Fibroblast of skin of right quadriceps (primary cell): ENCODE measurements at places on chromosomes 5 and 9.
A peak's percentile ranks its signal among the peaks of the same experiment; 100 is the strongest.

GRCh38 chr5:39946356-39947045, 521.7 kb upstream of the DAB2 start:
- no peak for DNase-seq

DNA sequence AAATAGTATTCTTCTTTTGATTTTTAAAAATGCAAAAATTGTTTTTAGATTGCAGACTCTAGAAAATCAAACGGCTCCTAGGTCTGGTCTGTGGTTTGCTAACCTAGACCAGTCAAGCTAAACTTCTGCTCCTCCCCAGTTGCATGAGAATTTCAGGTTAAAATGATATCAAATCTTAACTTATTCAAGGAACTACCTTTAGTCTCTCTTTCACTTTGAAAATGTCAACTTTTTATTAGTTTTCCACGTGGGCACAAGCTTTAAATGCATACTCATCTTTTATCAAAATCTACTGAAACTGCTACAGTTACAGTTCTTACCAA, 8.8 kb downstream of the CAMK4 start:
- DNase-seq: no peak

DNA sequence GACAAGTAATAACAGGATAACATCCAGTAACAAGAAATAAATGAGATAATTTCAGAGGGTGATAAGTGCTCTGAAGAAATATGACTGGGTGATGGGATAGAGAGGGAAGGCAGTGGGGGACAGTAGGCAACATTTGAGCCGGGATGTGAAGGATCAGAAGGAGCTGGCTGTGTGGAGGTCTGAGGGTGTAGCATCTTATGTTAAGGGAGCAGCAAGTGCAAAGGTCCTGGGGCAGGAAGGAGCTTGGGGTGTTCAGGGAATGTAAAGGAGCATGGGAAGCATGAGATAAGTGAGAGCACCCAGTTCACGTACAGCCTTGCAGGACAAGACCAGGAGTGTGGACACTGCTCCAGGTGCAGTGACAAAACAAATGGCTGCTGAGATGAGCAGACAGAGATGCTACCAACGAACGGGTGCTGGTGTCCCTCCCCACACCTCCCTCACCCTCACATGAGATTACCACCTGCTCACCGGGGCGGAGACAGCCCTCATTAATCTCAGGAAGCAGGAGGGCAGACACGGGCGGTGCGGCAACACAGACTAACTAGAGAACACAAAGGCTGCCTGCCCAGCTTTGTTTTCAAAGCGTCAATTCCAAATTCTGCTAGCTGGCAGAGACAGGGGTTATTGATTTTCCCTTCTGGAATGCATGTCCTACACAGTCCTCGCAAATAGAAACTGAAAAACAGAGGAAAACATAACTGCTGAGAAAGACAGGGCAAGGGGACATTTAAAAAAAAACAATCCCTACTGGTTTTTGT, 298.1 kb upstream of the PANK3 start:
- no peak for DNase-seq

- DNase-seq: no peak
Observed at GRCh38 chr9:4422495-4422894, 67.8 kb upstream of the SLC1A1 start.

DNA sequence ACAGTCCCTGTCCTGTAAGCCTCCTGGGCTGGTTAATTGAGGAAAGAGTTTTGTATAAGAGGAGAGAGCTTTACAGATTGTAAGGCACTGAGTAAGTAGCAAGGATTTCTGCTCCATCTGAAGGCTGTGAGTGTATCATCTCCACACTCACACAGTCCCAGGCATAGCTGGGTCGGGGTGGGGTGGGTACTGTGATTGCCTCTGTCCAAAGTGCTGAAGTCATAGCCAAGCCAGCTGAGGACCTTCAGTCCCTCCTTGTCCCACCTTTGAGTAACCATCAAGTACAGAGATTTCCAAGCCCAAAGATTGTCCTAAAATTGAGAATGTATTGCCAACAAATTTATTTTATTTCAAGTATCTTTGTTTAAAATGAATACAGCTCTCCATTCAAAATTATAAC, 5.5 kb upstream of the DNAJB5 start:
- peak; percentile 46 for DNase-seq

DNA sequence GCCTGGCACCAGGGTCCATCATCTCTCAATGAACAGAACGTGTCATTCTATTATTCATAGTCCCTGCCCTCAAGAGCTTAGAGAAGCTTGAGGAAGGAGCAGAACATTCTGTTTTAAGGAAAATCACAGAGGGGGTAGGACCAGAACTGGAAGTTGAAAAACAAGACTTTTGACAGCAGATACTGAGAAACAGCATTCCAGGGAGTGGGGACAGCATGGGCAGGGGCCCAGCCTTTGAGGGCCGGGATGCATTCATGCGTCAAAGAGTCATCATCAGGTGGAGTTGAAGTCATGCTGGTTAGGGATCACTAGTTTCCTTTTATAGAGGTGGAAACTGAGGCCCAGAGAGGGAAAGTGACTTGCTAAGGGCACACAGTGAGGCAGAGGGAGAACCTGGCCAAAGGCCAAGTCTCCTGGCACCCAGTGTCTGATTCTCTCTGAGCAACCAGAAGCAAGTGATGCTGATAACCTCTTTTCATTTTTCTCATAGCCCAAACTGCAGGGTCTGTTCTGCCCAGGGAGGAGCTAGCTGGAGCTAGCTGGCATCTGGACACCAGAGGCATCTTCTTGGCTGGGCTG, 41.5 kb upstream of the STXBP1 start:
- DNase-seq: no peak

- DNase-seq: no peak
Observed at GRCh38 chr5:149807176-149807575, 77.1 kb downstream of the PPARGC1B start.

DNA sequence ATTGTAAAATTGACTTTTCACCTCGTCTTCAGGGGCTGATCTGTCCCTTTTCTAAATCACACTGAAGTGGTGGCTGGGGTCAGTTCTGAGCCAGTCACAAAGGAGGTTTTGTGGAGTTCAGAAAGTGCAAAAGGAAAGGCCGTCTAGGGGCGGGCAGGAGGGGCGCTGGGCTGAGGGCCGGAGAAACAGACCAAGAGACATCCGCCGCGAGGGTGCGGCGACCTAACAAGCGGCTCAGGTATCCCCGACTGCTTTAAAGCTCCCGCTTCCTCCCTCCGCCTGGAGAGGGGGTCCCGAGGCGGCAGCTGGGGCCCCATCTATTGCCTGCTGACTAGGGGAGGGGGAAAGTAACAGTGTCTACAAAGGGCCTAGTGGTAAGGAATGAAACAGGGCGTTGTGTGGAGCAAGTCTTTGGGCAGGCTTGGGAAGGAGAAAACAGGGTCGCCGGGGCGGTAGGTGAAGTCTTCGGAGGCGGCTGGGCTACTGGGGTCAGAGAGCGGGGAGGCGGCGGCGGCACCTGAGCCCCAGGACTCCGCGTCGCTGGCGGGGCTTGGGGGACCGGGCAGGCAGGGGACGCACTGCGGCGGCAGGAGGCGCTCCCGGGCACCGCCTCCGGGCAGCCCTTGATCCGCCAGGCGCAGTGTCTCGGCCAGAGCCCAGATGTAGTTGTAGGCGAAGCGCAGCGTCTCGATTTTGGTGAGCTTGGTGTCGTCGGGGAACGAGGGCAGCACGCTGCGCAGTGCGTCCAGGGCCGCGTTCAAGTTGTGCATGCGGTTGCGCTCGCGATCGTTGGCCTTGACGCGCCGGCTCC, 950 bp downstream of the NEUROG1 start:
- DNase-seq: no peak

DNA sequence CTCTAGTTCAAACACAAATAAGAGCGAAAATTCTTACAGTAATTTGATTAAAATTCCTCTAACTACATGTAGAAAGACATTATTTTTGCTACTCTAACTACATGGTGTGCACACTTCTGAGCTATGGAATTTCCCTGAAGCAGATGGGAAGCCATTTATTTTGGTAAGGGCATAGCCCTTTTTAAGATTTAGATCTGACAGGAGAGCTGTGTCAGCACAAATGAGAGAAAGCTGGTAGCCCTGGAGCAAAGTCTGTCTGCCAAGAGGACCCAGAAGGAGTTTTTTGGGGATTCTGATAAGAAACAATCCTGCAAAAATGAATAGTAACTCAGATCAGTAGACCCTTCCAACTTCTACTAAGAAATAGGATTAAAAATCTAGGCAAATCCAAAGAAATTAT, 595.9 kb upstream of the MEF2C start:
- no peak for DNase-seq

GRCh38 chr9:132160802-132161742, 786 bp upstream of the NTNG2 start:
- peak; percentile 68 for DNase-seq

DNA sequence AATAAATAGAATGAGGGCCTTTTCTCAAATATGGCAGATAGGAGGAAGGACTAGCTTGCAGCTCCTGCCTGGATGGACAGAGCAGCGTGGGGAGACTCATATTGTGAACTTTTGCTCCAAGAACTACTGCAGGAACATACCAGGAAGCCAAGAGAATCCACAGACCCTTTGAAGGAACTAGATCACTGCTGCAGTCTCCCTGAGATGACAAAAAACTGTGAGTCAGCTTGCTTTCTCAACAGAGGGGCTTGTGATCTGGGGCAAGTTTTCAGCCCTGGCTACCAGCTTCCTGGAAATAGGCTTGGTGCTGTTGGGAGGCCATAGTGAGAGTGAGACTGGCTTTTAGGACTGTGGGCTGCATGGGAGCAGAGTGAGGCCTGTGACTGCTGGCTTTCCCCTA, 170.6 kb upstream of the TRIM32 start:
- DNase-seq: no peak

DNA sequence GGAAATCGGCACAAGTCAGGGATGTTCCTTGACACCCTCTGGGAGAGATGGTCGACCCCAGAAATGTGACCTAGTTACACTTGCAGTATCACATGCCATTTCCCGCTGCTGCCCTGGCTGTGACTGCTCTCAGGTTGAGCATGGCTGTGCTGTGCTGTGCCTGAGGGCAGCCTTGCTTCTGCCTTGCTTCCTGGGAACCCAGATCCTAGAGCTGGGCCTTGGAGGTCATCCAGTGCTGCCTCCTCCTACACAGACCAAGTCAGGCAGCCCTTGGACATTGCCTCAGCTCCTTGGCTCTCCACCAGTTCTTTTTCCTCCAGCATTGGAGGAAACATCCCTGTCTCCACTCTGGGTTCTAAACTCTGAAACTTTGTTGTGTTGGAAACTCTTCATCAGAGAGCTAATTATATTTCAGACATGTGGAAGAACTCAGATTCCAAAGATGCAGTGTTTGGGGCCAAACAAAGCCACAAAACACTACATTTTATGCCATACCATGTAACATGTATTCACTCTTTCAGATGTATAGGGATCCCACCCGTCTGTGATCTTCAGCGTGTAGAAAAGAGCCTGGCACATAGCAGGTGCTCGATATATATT, 6.1 kb downstream of the MAMDC2 start:
- DNase-seq: no peak
